T follicular helper cell (primary cell): ENCODE measurements at places on chromosomes 16 and 17.
A peak's percentile ranks its signal among the peaks of the same experiment; 100 is the strongest.

DNA sequence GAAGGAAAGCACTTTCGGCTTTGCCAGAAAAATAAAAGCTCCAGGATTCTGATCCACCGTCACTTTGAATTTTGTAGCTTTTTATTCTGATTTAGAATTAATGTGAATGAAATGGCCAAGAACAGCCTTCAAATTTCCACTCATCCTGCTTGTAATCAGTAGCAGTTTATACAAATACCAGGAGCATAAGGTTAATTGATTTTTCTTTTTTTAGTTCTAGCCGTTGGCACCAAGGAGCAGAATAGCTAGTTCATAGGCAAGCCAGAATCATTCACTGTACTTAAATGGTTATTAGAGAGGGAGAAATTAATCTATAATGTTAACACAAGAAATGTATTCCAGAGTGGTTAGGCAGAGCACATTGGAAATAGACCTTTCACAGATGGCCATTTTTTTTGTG, 41.1 kb upstream of the CACNG5 start:
- DNase-seq = no peak

- DNase-seq = no peak
Measured at GRCh38 chr16:75107505-75107904, 9.1 kb downstream of the LDHD start.

DNA sequence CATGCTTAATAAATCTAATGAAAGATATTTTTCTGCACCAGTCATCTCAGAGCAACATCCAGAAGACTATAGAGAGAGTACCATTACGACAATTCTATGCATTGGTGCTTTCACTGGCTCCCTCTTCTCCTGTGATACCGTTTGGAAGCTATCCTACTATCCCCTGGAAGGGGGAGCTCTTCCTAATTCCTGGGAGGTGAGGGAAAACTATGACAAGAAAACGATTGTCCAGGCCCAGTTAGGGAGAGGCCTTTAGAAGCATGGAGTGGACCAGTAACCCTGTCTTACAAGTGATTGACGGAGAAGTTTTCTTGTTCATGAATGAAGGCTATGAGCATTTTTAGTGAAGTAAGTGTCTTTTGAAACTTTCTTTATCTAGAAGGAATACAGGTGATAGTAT, 150.2 kb downstream of the TANC2 start:
- no peak for DNase-seq

GRCh38 chr16:685967-686366, 1.8 kb upstream of the JMJD8 start:
- DNase-seq = no peak

- DNase-seq = no peak
Measured at GRCh38 chr16:89545044-89545830, 15.2 kb upstream of the RPL13 start.

- no peak for DNase-seq
Measured at GRCh38 chr16:77443357-77444146, 8.7 kb upstream of the ADAMTS18 start.

- DNase-seq = no peak
Measured at GRCh38 chr17:9170853-9171252, 149.5 kb downstream of the NTN1 start.

- no peak for DNase-seq
Measured at GRCh38 chr17:79558091-79558900, 52.6 kb downstream of the RBFOX3 start.

DNA sequence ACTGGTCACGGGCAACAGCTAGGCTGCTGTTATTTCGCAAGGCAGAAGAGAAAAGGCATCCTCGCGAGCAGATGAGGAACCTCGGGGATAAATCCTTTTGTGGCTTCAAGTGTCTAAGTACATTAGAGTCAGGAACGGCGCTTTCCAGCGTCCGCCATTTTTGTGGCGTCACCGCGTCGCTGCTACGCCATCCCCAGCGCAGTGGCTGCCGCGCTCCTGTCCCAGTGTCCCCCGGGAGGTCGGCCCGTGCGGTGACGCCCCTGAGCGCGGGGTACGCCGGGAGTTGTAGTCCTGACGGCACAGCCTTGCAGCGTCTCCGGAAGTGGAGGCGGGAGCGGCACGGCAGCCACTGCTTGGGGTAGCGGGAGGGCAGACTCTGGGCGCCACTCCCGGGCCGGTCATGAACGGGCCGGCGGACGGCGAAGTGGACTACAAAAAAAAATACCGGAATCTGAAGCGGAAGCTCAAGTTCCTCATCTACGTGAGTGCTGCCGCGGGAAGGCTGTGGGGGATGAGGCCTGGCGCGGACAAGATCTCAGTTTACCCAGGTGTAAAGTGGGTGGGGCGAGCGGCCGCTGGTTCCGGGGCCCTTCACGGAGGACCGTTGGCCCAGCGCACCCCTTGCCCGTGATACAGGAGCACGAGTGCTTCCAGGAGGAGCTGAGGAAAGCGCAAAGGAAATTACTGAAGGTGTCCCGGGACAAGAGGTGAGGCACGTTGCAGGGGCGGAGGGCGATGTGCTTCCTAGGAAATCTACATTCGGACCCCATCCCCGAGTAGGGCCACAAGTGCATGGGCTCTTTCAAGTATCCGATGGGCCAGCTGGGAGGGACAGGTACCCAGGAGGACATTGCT, at the start of gene INO80E:
INO80E (plus strand) TSS at position 331 of the 855 bp plus-strand sequence; CDS start at position 401, 70 bp downstream.
- DNase-seq = peak; percentile 99

- peak; percentile 59 for DNase-seq
Measured at GRCh38 chr17:32519228-32520103, 32.7 kb downstream of the CDK5R1 start.

- no peak for DNase-seq
Measured at GRCh38 chr16:86823888-86824671, 245.7 kb downstream of the FOXL1 start.

GRCh38 chr17:33602981-33603380, 309.9 kb upstream of the ASIC2 start:
- DNase-seq = no peak

DNA sequence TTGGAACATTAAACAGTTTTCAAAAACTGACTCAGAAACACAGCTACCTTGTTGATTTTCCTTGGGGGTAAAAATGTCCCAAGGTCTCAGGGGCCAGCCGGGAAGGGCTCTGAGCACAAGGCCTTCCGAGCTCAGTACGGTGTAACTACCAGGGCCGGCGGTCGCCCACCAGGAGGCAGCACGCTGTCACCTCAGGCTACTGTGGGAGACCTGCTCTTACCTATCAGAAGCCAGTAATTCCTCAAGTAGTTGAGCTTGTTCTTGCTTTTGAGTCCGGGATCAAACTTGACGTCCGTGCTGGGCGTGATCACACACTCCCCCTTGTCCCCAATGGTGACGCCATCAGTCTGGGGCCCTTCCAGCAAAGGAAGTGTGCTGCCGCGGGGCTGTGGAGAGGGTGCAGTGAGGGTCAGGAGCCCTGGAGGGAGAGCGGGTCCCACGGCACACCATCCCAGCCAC, 43.4 kb upstream of the ICAM2 start:
- DNase-seq = peak; percentile 9

DNA sequence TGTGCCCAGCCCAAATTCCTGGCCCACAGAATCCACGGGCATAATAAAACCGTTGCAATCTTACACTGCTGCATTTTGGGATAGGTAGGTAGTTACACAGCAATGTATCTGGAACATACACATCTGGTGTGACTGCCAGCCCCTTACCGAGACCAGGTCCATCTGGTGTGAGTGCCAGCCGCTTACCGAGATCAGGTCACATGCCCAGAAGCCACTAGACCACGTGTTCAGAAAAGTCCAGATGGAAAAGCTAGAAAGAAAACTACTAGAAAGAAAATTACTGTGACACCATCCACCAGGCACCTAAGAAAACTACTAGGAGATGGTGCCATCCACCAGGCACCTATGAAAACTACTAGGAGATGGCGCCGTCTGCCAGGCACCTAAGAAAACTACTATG, 19.4 kb downstream of the PIK3R5 start:
- no peak for DNase-seq

DNA sequence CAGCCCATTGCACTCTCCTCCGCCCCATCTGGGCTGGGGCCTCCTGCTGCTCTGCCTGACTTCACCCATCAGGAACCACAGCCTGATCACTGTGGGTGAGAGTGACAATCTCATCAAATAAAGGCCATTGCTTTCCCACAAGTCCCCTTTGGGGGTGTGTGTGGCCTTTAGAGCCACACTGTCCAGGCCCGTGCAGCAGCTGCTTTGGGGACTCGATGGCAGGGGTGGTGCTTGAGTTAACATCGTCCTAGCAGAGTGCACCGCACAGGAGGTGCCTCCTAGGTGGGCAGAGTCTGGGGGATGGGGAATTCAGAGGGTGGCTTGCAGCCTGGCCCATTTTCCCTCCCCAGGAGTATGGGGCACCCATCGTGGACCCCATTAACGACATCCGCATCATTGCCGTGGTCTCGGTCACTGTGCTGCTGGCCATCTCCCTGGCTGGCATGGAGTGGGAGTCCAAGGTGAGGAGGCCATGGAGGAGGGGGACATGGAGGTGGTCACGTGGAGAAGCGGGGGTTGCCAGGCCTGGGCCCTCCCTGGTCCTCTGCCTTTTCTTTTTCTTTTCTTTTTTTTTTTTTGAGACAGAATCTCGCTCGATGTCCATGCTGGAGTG, 5.4 kb downstream of the SLC12A3 start:
- DNase-seq = no peak

DNA sequence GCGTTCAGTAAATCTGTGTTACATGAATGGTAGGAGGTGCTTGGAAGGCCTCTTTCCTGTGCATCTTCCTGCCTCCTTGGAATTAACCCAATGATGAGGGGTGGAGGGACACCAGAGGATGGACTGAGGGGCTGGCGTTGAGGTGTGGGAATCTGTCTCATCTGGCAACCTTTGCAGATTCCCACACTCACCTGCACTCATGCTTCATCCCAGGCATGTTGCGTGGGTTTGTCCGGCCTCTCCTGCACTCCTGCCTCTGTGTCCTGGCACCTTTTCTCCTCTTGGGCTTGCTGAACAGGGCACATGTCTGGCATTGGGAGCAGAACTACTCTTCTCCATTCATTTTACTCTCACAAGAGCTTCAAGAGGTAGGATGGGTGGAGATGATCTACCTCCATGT, 3.1 kb upstream of the IGFBP4 start:
- no peak for DNase-seq
